ENCODE measurements at places on chromosomes 13 and 19.
A peak's percentile ranks its signal among the peaks of the same experiment; 100 is the strongest.

DNA sequence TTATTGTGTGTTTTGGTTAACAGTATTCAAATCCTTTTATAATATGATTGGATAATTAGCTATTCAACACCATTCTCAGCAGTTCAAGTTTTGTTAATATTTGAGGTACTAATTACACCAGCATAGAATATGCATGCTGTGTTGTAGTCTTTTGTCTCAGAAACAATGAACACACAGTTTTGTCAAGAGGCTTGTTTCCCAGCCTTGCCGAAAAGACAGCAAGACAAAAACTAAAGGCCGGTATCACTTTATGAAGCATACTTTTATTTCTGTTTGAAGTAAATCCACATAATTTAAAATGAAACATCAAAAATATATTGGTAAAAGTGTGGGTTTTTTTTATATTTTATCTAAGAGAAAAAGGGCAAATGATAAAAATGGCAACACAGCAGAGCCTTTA lies 7.5 kb downstream of the GPR180 start:
- no peak for DNase-seq

DNA sequence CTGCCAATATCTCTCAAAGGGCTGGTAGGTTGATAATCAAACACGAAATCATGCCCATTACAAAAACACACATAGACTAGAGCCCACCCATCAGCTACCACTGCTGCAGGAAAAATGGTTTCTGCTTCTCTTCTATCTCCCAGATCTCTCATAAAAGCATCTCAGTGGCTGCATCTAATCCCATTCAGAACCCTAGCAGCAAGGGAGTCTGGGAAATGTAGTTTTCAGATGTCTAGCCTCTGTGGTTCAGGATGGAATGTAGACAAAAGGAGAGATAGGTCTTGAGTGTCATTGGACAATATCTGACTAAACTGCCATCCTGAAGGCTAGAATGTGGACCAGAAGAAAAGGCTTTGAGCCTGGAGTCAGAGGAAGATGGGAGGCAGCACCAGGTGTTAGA lies 32.1 kb downstream of the RDH8 start:
- no peak for DNase-seq

DNA sequence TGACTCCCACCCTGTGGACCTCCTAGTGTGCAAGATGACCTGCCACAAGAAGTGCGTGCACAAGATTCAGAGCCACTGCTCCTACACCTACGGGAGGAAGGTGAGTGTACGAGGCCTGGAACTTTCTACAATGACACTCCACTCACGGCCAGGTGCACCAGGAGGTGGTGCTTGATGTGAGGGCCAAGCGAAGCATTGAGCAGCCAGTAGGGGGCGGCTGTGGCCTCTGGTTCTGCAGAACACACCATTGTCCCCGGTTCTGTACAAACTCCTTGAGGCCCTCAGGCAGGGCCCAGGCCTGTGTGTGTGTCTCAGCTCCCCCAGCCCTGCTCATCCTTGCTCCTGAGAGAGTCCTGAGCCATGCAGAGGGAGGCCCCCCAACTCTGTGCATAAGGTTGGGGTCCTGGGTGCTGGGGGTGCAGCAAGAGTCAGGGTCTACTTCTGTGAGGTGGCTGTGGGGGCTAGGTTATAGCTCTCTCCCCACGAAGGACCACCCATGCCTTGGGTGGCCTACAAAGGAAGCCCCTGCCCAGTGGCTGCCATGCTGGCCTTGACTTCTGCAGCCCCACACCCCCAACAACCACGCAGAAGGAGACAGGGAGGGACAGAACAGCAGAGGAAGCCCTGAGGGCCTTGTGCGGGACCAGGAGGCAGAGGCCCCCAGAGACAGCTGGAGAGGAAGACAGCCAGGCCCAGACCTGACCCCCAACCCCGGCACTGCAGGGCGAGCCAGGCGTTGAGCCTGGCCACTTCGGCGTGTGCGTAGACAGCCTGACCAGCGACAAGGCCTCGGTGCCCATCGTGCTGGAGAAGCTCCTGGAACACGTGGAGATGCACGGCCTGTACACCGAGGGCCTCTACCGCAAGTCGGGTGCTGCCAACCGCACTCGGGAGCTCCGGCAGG lies 9.7 kb upstream of the USE1 start:
- peak; percentile 24 for DNase-seq

DNA sequence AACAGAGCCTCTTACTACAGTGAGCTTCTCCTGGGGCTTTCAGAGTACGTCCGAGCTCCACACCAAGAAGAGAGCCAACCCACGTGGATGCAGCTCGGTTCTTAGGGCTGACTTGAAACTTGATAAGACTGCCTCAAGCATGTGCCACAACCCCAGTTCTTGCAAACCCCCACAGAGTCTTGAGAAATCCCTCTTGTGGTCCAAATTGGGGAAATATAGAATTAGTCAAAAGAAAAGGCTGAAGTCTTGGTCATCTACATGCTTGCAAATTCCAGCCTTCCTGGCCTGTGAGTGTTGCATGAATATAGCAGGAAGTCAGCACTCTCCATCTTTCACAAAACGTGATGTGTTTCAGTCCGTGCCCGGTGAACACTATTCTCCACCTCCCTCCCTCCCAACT lies 95.2 kb downstream of the GGACT start:
- DNase-seq, result no peak

DNA sequence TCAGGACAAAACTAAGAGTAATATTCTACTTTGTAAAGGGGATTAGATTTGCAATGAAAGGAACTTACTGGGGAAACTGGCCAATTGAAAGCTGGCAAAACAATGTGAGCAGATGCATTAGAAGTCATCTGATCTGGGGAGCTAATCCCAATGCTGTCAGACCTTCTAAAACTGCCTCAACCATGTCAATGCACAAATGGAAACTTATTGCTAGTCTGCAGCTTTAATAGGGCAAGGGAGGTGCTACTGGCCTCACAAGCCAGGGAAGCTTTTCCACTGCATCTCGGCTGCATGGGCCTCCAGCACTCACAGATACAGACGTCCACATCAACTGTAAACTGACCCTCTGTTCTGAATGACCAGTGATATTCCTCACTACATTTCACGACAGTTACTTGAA lies 154.2 kb downstream of the LHFPL6 start:
- DNase-seq, result no peak

- DNase-seq, result no peak
Measured at GRCh38 chr13:23695711-23696464, 125.7 kb downstream of the TNFRSF19 start.

- DNase-seq, result no peak
Measured at GRCh38 chr13:77703408-77703807, 5.9 kb downstream of the SLAIN1 start.

- no peak for DNase-seq
Measured at GRCh38 chr19:37654629-37655300, 500 bp downstream of the ZFP30 start.

GRCh38 chr19:46404753-46405468 lies 8.5 kb downstream of the CCDC8 start:
- DNase-seq, result no peak

DNA sequence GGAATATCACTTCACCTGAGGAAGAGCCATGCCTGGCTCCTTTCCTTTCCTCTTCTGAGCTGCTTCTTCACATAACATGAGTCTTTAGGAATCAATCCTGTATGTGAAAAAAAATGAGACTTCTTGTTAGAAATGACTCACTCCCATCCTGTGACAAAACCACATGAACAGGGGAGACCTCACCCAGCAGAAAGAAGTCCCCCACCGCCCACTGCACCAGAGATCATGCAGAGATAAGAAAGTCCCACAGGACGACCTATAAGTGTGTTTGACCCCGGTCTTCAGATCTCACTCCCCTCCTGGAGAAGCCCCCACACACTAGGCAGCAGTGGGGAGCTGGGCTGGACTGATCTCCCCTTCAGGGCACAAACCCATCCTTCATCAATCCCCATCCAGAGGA lies 7.8 kb downstream of the ZNF600 start:
- DNase-seq, result no peak

DNA sequence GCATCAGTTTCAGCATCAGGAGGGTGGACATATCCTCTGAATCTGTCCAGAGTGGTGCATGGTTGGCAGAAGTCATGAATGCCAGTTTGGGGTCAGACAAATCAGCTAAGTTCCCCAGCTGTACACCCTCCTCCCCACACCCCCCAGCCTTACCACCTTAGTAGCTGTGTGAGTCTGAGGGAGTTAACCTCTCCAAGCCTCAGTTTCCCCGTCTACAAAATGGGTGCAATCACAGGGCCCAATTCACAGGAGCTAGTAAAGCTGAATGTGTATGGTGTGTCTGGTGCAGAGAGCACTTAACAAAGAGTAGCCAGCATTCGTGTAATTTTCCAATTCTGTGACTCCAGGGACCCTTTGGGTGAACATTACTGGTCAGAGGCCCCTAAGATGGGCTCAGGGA lies 13.4 kb upstream of the ZNF358 start:
- DNase-seq, result no peak

Measured in anterior cingulate cortex (tissue), 58 donors.